ENCODE measurements at places on chromosomes 4 and X. TPM values are rescaled to one million over a fixed set of nuclear protein-coding genes. Genes with fewer than 3 reads are reported as not detected.

DNA sequence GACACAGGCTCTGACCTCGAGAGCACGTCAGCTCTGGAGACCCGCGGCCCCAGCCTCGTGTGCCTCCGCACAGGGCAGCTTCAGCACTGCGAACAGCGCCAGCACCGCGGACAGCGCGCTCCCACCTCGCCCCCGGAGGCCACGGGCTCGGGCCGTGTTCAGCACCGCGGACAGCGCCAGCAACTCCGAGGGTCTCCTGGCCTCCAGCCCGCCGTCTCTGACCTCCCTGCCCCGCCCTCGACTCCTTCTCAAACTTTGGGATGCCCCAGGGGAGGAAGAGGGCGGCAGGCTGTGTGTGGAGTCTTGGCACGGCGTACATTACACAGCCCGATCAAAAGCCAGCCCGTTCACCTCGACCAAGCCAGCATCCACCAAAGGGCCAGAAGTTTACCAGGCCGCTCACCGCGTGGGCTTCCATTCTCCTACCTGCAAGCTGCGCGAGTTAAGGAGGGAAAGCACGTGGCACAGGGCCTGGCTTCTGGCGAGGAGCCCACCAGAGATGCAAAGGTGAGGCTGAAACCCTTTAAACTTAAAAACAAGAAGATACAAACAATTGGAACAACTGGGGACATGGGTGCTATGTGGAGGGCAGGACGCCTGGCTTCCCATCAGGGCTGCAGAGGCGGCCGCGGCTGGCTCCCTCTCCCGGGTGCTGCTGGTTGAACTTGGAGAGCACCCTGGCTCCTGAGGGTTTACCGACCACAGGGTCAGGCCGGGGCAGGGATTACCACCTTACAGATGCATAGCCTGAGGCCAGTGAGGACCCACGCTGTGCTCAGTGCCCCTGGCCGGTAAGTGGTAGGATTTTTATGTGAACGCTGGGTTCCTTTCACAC is 4.5 kb upstream of the NKX1-1 start:
- peak; percentile 95 for DNase-seq

Gene LNX1
- 25.7 TPM for total RNA-seq

GRCh38 chr4:69056921-69057550 is 39.2 kb upstream of the UGT2B7 start:
- DNase-seq: no peak

DNA sequence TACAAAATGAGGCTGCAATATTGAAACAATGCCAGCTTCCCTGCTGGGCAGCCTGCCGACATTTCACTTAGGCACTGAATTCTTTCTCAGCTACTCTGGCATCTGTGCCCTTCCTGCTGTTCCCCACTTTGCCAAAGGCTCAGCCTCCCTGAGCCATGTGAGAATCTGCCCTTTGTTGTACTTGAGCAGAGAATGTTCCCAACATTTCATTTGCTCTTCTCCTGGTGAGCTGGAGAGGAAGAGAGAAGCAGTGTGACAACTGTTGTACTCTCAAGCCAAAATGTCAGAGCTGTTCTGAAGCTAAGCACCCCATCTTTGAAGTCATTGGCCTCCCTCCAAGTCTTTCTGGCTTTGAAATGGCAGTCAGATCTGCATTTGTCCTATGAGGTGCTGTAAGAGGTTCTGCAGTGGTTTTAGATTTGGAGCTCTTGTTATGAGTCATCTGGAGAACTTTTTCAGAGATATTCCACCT is 32.5 kb downstream of the LANCL3 start:
- DNase-seq: no peak

DNA sequence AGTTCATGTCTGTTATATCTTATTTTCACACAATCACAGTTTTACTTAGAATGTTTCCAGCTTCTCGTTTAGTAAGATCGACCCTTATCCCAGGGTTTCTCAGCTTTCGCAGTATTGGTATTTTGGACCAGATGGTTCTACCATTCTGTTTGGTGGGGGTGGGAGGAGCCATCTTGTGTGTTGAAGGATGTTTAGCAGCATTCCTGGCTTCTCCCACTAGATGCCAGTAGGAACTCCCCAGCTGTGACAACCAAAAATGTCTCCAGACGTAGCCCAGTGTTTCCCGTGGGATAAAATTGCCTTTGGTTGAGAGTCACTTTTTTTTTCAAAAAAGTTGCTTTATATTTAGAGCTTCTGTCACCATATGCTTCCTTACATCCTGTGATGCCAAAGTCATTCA is 90.9 kb upstream of the TLR2 start:
- no peak for DNase-seq

Gene GC
- 0.23 TPM for total RNA-seq

DNA sequence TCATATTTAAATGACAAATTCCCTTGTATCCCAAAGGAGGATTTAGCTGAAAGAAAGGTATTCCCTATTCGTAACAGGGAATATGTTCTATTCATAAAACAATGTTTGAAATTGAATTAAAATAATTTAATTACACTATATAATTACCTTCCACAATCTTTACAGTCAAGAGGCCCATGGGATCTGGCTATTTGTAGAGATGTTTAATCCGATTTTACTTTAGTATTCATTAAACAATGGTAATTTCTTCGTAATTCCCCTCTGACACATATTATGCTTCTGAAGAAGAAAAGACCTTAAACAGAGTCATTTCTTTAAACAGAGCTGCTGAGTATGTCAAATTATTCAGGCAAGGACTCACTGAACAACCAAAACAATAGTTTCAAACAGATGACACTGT is 98.8 kb downstream of the MAGEC1 start:
- no peak for DNase-seq

DNA sequence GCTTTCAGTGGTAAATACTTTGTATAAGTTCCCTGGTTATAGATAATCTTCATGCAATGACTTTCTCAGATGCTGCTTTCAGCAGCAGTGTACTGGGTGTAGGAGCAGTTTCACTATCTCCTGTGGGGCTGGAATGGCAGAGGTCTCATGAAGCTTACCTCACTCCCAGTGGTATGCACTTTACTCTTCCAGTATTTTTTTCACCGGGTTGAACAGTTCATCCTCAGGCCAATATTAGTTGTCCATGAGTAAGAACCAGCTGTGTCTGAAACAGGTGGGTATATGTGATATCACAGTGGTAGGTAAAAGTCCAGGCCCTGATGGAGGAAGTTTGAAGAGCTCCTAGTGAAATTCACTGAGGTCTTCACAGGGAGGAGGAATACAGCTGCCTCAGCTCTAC is 351.5 kb upstream of the EMCN start:
- DNase-seq: no peak

- DNase-seq: no peak
Measured at GRCh38 chr4:47012676-47013075, 18.7 kb upstream of the GABRB1 start.

DNA sequence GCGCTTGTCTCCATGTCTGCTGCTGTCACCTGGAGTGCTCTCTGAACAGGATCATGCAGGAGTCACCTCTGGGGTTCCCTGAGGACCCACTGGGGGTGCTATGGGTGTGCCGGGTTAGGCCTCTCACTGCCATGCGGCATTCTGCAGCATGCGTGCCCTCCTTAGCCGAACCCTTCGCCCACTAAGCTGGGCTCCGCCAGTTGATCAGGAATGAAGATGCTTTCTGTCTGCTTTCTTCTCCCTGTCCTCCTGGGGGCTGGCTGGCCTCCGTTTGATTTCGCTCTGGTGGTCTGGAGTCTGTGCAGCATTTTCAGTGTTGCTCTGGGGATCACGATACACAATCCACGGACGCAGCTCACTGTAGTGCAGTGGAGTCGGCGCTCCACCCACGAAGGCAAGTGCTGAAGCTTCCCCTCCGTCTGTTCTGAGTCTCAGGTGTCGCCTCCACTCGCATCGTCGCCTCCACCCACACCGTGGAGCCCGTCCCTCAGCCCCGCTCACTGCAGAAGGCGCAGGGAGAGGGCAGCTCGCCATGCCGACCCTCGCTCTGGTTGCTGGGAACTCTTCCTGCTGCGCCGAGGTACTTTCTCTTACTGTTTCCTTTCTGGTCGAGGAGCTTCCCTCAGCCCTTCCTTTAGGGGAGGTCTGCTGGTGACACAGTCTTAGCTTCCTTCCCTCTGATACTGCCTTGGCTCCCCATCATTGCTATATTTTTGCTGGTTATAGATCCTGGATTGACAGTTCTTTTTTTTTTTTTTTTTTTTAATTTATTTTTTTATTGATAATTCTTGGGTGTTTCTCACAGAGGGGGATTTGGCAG is 29.2 kb downstream of the LETM1 start:
- DNase-seq: no peak

- no peak for DNase-seq
Measured at GRCh38 chrX:40371376-40371775, 209.4 kb upstream of the ATP6AP2 start.

- DNase-seq: no peak
Measured at GRCh38 chr4:27024805-27025204, 164.2 kb downstream of the STIM2 start.
